C1 segment of cervical spinal cord (tissue), 14 donors: ENCODE measurements at places on chromosomes 5 and 9.

GRCh38 chr5:149452665-149453617 is 73.8 kb upstream of the IL17B start:
- no peak for DNase-seq

DNA sequence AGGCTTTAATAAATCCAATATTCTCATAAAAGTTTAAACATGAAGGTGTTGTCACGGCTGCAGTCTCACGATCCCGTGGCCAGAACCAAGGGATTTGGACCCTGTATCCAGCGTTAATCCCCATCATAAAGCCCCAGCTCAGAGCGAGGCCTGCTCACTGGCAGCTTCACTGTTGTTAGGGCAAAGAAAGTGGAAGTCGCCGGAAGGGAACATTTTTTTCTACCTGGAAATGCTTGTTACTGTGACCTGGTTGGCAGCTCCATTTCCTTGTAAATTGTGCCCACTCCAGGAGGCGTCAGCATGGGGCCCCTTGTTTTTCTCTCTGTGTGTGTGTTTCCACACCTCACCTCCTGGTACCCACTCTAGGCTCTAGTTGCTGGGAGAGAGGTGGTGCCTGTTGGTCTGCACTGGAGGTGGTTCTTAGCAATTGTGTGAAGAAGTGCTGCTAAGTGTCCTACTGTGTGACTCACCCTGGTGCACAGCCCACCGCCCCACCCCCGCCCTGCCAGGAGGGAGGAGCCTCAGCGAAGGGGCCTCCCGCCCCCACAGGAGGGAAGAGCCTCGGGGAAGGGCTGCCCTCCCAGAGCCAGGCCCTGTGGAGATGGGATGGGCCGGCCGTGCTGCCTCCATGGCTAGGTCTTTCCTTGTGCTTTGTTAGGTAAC is 105.1 kb downstream of the EHMT1 start:
- no peak for DNase-seq

DNA sequence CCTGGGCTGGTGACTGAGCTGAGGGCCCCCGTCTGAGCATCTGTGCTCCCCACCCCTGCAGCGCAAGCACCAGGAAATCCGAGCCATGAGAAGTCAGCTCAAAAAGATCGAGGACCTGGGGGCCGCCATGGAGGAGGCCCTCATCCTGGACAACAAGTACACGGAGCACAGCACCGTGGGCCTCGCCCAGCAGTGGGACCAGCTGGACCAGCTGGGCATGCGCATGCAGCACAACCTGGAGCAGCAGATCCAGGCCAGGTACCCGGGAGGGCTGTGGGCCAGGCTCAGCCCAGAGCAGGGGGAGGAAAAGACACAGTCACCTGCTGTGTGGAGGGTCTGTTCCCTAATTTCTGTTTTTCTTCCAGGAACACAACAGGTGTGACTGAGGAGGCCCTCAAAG is 24.6 kb downstream of the DYNC2I2 start:
- DNase-seq: no peak

DNA sequence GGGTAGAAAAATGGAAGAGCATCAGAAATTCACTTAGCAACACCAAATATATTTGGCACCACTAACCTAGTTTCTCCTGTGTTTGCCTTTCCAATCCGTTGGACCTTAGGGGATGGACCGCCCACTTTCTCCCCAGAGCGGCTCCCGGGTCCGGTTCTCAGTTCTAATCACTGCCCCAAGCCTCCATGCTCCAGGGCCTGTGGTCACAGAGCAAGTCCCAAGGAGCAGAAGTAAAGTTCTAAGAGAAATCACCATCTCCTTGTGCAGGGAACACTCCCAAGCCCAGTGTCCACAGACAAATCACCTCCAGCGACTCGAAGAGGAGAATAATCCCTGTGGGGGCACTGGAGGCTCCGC is 728 bp upstream of the SLC1A1 start:
- no peak for DNase-seq

DNA sequence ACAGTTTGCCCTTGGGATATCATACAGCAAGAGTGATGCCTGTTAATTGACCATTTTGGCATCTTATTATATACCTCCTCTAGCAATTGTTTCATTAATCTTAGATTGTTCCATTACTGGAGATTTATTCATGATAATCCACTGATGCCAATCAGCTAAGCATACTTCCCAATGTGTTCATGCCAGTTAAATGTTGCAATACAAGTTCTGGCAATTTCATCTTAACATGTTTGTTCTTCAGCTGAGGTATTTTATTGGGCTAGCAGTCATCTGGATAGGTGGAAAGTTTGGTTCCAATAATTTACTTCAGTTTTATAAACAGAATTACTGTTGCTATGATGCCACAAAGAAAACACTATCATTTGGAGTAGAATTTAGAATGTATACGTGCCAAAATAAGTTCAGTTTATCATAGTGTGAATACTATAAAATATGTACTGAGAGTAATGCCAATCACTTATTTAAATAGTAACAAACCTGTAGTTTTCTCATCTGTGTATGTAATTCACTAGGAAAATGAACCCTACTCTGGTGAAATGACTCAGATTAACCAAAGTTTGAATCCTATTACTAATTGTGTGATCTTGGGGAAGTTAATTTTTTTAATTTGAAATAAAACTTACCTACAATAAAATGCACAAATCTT is 27.9 kb upstream of the IL31RA start:
- DNase-seq: no peak
